Activated CD4-positive, alpha-beta T cell treated with anti-CD3 and anti-CD28 coated beads for 48 hours (primary cell): ENCODE measurements at places on chromosomes 4 and X.

- no peak for DNase-seq
Measured at GRCh38 chr4:133891011-133891410, 310.6 kb downstream of the PABPC4L start.

DNA sequence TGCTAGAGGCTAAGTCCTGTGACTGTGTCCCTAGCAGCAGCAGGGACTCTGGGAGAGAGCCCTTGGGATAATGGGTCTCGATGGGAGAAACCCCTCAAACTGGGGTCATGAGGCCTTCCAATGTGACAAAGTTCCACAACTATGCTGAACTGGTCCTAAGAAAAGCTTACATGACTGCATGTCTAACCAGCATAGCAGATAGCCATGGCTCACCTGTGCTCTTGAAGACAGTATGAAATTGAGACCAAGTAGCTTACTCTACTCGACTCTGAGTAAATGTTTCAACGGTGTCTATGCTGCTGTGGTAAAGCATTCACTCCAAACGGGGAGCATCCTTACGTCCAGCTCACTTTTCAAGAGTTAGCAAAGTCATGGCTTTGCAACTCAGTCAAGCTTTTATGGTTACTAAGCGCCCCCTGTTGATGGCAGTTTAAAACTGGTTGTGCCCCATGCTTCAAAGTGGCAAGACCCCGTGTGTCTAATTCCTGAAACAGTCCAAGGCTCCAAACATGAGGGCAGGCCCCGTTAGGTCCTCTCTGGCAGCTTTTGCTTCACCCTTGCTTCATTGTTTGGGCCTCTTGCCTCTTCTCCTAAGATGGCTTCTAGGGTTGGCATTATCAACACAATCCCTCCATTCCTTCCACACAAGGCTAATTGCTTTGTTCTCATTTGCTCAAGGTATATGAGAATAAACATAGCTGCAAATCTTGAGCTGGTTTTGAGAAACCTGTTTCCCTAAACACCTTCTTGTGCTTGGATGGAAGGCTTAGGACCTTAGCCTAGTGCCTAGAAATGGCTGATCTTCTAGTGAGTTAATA is 46.6 kb downstream of the CCNG2 start:
- peak; percentile 70 for DNase-seq

- no peak for DNase-seq
Measured at GRCh38 chr4:67935888-67936287, 27.4 kb downstream of the TMPRSS11A start.

- DNase-seq: no peak
Measured at GRCh38 chr4:71237641-71238040, 101.2 kb upstream of the SLC4A4 start.

DNA sequence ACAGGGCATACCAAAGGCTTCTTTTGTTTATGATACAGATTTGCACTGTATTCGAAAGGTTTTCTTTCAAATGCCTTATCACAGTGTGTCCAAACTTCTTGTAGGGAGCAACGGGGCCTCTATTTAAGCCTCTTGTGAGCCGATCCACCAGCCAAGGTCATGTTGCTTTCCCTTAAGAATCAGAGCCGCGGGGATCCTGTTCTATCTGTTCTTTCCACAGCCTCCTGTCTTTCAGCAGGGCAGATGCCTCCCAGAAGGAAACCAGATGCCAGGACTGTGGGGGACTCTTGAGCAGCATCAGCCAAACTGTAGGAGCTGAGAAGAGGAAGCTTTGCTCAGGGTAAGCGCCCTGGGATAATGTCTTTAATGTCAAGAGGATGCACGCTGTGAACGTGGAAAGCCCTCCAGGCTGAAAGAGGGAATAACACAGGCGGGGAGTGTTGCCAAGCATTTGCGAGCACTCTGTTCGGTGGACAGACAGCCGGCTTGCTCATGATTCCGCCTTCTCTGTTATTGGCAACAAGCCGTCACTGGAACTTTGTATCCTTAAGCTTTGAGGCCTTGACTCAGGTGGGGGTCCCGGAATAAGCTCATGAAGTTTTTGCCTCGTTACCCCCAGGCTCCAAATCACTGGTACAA is 279.8 kb upstream of the FRG1 start:
- no peak for DNase-seq

- no peak for DNase-seq
Measured at GRCh38 chr4:48543796-48544195, 53.7 kb downstream of the ZAR1 start.

DNA sequence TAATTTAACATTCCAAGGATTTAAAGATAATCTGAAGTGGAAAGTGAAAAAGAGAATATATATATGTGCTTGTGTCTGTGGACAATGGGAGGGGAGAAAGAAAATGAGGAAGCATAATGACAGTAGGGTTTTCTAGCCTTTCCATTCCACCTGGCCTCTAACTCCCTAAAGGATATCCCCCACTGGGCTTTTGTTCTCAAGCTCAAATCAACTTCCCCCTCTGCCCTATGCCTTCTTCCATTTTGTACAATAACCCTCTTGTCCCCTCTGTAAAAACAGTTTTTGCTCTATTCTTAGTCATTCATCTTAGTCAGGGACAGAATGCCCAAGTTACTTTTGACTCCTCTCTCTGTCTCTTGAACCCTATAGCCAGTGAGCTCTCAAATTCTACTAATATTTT is 23.6 kb downstream of the ANTXR2 start:
- DNase-seq: no peak

- DNase-seq: no peak
Measured at GRCh38 chr4:6804082-6804752, 21.7 kb downstream of the KIAA0232 start.

GRCh38 chrX:330726-331150 is 12.1 kb upstream of the GTPBP6 start:
- DNase-seq: no peak

GRCh38 chr4:185529413-185529812 is 5.9 kb downstream of the PDLIM3 start:
- no peak for DNase-seq
